ENCODE measurements at places on chromosomes 13 and 19.

GRCh38 chr13:43895940-43896339 lies 16.2 kb downstream of the LACC1 start:
- DNase-seq = no peak

DNA sequence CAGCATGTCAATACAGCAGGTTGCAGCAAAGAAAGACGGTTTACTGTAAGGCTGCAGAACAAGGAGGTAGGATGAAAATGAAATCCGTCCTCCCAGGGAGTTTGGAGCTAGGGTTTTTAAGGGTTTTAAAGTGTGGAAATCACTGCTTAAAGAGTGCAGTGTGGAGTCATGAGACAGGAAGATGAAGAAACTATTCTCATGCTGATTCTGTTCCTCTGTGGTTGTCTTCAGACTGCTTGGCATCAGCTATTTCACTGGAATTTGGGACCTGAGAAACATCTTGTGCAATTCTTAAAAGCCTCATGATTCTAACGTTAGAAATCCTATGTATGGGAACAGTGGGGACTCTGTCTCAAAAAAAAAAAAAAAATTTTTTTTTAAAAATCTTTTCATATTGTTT lies 11.4 kb downstream of the ZNF331 start:
- no peak for DNase-seq

DNA sequence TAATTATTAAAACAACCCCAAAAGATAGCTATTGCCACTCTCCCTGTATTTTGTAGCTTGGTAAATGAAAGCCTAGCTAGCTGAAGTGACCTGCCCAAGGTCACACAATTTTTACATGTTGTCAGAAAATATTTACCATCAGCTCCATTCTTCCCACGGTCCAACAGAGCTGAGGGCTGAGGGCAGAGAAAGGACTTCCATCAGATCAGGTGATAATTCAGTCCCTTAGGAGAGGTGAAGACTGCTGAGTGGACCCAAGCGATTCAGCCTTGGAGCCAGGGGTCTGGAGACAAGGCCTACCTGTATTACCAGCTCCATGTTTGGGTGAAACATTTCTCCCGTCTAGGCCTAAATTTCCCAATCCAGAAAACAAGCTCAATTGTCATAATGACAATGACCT lies 149.5 kb upstream of the TSHZ3 start:
- DNase-seq = no peak

DNA sequence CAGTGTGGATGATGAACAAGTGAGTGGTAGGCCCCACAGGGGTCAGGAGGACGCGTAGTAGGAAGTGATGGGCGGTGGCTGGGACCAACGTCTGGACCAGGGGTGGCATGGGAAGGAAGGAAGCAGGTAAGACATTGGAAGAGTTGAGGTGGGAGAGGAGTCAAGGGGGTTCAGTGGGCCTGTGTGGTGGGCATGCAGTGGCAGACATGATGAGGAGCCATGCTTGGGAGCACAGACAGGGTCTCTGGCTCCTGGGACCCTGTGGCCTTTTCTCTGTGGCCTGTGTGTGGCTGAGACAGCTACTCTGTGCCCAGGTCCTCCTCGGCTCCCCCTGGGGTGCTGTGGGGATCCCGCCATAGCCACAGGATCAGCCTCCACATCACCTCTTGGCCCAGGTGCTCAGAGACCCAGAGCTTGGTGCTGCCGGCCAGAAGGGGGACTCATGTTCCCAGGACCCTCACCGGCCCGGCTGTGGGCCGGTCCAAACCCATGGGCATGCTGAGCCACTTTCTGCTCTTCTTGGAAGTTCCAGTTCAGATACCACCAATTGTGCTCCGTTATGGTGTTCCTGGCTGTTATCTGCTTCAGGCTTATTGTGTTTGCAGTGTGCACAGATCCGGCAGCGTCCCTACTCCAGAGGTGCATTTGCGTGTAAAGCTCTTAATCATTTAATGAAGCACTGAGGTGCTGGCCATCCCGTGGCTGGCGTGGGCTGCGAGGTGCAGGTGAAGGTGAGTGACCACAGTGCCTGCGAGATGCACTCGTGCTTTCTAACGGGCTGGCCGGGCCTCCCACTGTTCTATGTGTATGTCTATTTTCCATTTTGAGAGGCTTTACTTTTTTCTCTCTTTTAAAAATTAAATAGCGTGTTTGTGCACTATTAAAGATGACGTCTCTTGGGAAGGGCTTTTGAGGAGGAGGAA lies 147.9 kb downstream of the TEX29 start:
- DNase-seq = no peak

DNA sequence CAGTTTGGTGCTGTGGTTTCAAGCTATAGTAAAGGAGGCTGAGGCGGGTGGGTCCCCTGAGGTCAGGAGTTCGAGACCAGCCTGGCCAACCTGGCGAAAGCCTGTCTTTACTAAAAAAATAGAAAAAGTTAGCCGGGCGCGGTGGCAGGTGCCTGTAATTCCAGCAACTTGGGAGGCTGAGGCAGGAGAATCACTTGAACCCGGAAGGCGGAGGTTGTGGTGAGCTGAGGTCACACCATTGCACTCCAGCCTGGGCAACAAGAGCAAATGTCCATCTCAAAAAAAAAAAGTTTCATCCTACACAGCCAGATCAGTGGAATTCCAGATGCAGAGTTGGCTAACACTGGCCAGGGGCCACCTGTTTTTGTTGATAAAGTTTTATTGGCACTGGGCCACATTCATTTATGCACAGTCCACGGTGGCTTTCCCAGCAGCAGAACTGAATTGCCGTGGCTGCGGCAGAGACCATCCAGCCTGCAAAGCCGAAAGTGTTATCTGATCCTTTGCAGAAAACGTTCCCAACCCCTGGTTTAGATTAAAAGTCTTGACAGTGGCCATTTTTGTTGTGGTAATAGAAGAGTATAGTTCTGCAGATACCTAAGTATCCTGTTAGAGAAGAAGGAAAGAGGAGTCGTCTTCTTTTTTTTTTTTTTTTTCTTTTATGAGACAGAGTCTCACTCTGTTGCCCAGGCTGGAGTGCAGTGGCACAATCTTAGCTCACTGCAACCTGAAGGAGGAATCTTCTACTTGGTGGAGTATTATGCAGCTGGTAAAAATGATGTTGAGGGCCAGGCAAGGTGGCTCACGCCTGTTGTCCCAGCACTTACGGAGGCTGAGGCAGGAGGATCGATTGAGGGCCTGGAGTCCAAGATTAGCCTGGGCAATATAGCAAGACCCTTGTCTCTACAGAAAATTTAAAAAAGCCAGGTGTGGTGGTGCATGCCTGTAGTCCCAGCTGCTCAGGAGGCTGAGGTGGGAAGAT lies 8.7 kb downstream of the NCLN start:
- no peak for DNase-seq
